SJSA1 (cell line): ENCODE measurements at places on chromosomes 13 and 19. TPM values are rescaled to one million over a fixed set of nuclear protein-coding genes. Genes with fewer than 3 reads are reported as not detected.

GRCh38 chr13:48636550-48636949, 17.2 kb upstream of the CYSLTR2 start:
- no peak for DNase-seq

Gene DPY19L3
- total RNA-seq: 15.3 and 34.0 TPM in 2 replicates

DNA sequence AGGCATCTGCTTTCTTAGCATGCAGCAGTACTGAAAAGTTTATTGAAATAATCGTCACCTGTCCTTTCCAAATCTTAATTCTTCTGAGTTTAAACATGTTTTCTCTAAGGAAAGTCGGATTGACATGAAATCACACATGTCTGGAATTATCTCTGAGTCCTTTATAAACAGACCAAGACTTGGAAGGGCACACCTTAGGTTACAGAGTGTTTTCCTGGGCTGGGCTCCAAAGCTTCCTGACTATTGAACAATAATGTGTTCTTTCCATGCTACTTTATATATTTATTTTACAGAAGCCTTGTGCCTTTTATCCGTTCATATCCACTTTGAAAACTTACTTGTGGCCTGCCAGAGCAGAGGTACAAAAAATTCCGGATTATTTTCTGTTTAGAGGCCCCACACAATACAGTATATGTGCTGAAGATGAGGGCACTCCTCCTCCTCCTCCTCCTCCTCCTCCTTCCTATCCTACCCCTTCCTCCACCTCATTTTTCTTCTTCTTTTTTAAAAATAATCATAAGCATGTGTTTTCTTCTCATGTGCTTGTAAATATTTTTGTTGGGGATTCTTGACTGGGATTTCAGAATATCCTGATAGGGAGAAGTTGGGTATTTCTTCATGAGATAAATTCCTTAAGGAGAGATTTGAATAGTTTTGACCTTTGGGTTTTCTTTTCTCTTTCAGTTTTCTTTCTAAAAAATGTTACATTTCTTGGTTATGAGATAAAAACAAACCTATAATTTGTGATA, 52.3 kb downstream of the LRCH1 start:
- DNase-seq: no peak

Gene C19orf33
- total RNA-seq: not detected in 2 replicates
